ENCODE measurements at places on chromosomes 5 and 9. TPM values are rescaled to one million over a fixed set of nuclear protein-coding genes. Genes with fewer than 3 reads are reported as not detected.

GRCh38 chr5:1343315-1343751, 1.6 kb downstream of the CLPTM1L start:
- peak overlapping the region; percentile 74 for H3K27ac ChIP-seq
- H3K27me3 ChIP-seq = no peaks in the 10 kb centered on the region
- H3K36me3 ChIP-seq = peaks cover 41% of the 10 kb centered on the region
- H3K4me1 ChIP-seq = peaks cover 35% of the 10 kb centered on the region

- H3K27ac ChIP-seq = no peak overlapping the region
- H3K27me3 ChIP-seq = no peaks in the 10 kb centered on the region
- H3K4me3 ChIP-seq = no peak overlapping the region
- H3K36me3 ChIP-seq = no peaks in the 10 kb centered on the region
- DNase-seq = no peak
- H3K4me1 ChIP-seq = no peaks in the 10 kb centered on the region
Measured at GRCh38 chr5:123014689-123015088, 21.8 kb downstream of the PPIC start.

- DNase-seq = no peak
- H3K27ac ChIP-seq = no peak overlapping the region
- H3K36me3 ChIP-seq = no peaks in the 10 kb centered on the region
- H3K4me1 ChIP-seq = no peaks in the 10 kb centered on the region
Measured at GRCh38 chr9:78928625-78929405, 631.9 kb downstream of the PSAT1 start.

GRCh38 chr5:175517824-175518450, 39.6 kb downstream of the SFXN1 start:
- H3K27me3 ChIP-seq = no peaks in the 10 kb centered on the region
- H3K4me1 ChIP-seq = no peaks in the 10 kb centered on the region
- H3K27ac ChIP-seq = no peak overlapping the region
- H3K4me3 ChIP-seq = no peak overlapping the region
- DNase-seq = no peak

DNA sequence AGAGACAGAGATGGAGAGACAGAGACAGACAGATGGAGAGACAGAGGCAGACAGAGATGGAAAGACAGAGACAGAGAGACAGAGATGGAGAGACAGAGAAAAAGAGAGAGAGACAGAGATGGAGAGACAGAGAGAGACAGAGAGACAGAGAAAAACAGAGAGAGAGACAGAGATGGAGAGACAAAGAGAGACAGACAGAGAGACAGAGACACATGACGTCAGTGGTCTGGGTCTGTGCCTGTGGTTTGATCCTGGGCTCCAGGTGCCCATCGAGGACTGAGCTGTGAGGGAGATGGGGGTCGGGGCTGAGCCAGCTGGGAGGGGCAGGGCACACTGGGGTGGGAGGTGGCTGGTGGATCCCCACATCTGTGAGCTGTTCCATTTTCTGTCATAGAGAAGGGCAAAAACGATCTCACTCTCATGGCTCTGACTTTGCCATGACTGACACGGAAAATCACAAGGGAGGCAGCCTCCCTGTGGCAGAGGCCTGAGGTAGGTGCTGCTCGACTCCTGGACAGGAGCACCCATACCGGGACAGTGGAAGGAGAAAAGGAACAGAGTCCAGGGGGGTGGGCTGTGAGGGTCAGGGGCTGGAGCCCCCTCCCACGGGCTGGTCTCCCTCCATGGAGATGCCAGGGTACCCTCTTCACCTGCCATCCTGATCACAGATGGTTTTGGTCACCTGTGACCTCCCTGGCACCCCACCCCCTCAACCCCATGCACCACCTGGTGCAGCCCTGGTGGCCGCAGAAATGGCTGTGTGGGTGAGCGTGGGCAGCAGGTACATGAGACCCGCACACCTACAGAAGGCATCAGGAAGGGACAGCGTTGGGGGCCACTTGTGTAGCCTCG, 28.8 kb downstream of the GLT6D1 start:
- peaks cover 16% of the 10 kb centered on the region for H3K27me3 ChIP-seq
- H3K4me1 ChIP-seq = no peaks in the 10 kb centered on the region
- no peak overlapping the region for H3K27ac ChIP-seq
- no peak for DNase-seq
- H3K4me3 ChIP-seq = no peak overlapping the region

DNA sequence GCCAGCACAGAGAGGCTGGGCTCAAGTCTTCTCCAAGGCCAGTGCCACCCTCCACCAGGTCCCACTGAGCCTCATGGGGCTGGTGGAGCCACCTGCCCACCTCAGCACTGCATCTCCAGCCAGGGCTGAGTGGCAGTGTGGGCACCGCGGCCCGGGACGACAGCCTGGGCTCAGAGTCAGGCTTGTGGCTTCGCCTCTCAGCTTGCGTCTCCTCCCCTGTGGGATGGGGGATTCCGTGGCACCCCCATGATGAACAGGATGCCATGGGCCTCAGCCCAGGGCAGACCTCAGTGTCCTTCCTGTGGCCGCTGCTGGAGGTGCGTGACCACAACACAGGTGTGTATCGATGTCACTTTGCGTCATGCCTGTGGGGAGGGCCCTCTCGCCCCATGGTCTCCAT, 136.4 kb upstream of the PPP1R26 start:
- H3K36me3 ChIP-seq = no peaks in the 10 kb centered on the region
- no peak overlapping the region for H3K27ac ChIP-seq
- H3K4me1 ChIP-seq = peaks cover 4% of the 10 kb centered on the region
- DNase-seq = peak; percentile 32
- no peak overlapping the region for H3K4me3 ChIP-seq

GRCh38 chr9:128099231-128099931, 28.1 kb downstream of the PTGES2 start:
- H3K4me3 ChIP-seq = peak overlapping the region; percentile 61
- peaks cover 35% of the 10 kb centered on the region for H3K36me3 ChIP-seq
- no peak for DNase-seq

DNA sequence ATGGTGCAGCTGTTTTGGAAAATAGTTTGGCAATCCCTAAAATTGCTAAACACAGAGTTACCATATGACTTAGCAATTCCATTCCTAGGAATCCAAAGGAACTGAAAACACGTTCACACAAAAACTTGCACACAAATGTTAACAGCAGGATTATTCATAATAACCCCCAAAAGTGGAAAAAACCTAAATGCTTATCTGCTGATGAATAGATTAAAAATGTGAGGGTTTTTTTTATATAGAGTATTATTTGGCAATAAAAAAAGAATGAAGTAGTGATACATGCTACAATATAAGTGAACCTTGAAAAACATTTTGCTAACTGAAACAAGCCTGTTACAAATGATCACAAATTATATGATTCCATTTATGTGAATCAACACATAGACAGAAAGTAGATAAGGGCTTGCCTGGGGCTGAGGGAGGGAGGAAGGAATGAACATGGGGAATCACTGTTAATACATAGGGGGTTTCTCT, 45.1 kb upstream of the TRIO start:
- H3K27me3 ChIP-seq = no peaks in the 10 kb centered on the region
- H3K4me3 ChIP-seq = no peak overlapping the region
- DNase-seq = no peak
- H3K27ac ChIP-seq = no peak overlapping the region

DNA sequence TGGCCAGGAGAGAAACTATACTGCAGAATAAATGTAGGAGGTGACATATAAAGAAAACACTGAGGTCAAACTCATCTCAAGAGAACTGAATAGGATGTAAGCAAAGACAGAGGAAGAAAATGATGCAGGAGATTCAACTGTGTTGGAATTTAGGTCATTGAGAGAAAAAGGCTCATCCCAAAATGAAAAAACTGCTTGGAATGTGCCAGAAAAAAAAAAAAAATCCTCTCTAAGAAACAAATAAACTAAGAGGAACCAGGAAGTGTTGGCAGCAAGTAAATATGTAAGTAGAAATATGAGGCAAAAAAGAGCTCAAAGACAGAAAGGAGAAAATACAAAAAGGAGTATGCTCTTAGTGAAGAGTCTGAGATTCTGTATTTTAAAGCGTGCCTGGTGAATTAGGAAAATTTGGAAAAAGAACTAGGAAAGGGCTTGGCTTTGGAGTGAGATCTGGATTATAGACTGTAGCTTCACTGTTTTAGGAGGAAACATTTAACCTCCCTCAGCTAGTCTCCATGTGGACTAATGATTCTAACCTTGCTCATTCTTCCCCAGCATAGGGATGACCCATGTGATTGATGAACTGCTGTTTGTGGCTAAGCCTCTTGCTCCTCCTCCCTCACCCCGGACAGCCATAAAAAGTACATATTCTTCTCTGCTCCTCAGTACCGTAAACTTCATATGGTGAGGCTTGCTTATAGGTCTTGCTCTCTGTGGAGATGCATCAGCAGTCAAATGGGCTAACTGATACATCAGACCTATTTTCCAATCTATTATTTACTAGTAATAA, 185.6 kb upstream of the POU5F2 start:
- H3K4me1 ChIP-seq = no peaks in the 10 kb centered on the region
- no peak overlapping the region for H3K27ac ChIP-seq
- DNase-seq = no peak
- no peaks in the 10 kb centered on the region for H3K36me3 ChIP-seq
- H3K27me3 ChIP-seq = no peaks in the 10 kb centered on the region

DNA sequence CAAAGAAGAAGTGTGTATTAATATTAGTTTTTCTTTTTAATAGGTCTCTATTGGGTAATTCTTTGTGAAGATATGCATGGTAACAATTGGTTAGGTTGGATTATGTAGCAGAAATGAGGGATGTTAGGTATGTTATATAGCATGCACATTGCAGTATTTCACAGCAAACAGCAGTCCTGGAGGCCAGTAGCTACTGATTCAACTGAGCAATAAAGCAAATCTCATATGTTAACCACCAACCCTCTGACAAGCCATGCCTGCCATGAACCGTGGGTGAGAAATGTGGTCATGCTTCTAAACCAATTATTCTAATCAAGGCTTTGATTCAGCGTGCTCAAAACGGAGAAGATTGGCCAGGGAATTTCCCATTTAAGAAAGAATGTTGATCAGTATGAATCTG, 313.0 kb upstream of the CDH6 start:
- no peak for DNase-seq
- no peaks in the 10 kb centered on the region for H3K36me3 ChIP-seq
- H3K4me3 ChIP-seq = no peak overlapping the region
- H3K4me1 ChIP-seq = no peaks in the 10 kb centered on the region
- H3K27ac ChIP-seq = no peak overlapping the region

- H3K36me3 ChIP-seq = no peaks in the 10 kb centered on the region
- no peaks in the 10 kb centered on the region for H3K4me1 ChIP-seq
- H3K27ac ChIP-seq = no peak overlapping the region
- no peak for DNase-seq
Measured at GRCh38 chr5:55052383-55052931, 28.4 kb downstream of the GZMK start.

DNA sequence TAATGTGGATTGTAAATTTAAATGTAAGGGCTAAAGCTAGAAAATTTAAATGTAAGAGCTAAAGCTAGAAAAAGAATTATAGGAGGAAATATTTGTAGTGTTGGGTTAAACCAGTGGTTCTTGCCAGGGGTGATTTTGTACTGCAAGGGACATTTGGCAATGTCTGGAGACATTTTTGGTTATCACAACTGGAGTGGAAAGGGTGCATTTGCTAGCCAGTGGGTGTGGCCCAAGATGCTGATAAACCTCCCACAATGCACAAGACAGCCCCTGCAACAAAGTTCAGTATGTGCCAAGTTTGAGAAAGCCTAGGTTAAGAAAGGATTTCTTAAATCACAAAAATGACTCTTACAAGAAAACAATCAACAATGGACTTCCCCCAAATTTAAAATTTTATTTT, 31.6 kb upstream of the ELL2 start:
- H3K36me3 ChIP-seq = no peaks in the 10 kb centered on the region
- no peak overlapping the region for H3K4me3 ChIP-seq

DNA sequence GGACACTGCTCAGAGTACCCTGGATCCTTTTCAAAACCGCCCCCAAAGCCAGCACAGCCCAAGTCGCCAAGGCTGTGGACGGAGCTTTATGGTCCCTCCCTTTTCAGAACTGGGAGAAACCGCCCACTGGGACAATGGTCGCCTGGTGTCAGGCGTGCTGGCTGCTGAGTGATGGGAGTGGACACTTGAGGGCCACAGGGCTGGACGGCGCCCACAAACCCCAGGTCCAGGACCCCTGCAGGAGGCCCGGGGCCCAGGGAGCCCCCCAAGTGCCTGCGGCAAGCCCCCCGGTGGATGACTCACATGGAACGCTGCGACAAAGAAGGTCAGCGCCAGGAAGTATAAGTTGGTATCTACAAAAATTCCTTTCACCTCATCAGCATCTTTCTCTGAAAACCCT, 10.9 kb downstream of the CLPTM1L start:
- no peaks in the 10 kb centered on the region for H3K27me3 ChIP-seq
- H3K4me3 ChIP-seq = no peak overlapping the region
- DNase-seq = no peak
- no peak overlapping the region for H3K27ac ChIP-seq

DNA sequence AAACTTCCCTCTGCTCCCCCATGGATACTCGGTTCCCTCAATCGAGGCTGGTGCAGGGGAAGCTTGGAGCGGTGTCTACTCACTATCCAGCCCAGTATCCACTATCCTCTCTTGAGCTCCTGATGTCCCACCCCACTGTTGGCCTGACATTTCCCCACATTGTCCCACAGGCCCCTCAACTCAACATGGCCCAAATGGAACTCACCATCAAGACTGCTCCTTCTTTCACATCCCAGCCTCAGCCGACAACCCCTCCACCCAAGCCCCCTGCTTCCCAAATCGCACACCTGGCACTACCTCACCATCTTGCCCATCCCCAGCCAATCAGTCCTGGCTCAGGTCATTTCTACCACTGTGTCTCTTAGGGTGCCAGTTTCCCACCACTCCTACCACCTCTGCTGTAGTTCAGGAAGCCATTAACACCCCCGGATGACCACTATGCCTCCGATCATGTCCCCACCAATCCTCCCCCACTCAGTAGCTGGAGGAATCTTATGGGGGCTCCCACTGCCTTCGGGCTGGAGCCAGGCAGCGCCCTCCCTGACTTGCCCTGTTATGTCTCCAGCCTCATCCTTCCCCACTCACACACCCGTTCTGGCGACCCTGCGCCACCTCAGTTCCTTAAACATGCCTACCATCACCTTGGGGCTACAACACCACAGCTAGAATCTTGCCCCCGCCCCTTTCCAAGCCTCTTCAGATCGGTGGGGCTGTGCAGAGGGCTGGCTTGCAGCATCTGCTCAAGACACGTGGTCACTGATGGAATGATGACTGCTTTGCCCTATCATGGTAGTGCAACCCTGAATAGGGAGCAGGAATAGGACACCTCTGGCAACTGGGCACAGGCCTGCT, 273.6 kb downstream of the FSTL4 start:
- H3K27ac ChIP-seq = no peak overlapping the region
- H3K27me3 ChIP-seq = no peaks in the 10 kb centered on the region
- no peak for DNase-seq
- no peaks in the 10 kb centered on the region for H3K36me3 ChIP-seq

The SMIM33 gene
- total RNA-seq = not detected

The CCNI2 gene
- 1.1 TPM for total RNA-seq

The QRFP gene
- not detected for total RNA-seq

Measured in lower lobe of right lung (tissue), 2 donors.